Astrocyte (in vitro differentiated cells and primary cell): ENCODE measurements at places on chromosomes 6 and 20. TPM values are rescaled to one million over a fixed set of nuclear protein-coding genes. Genes with fewer than 3 reads are reported as not detected.
A peak's percentile ranks its signal among the peaks of the same experiment; 100 is the strongest.

DNA sequence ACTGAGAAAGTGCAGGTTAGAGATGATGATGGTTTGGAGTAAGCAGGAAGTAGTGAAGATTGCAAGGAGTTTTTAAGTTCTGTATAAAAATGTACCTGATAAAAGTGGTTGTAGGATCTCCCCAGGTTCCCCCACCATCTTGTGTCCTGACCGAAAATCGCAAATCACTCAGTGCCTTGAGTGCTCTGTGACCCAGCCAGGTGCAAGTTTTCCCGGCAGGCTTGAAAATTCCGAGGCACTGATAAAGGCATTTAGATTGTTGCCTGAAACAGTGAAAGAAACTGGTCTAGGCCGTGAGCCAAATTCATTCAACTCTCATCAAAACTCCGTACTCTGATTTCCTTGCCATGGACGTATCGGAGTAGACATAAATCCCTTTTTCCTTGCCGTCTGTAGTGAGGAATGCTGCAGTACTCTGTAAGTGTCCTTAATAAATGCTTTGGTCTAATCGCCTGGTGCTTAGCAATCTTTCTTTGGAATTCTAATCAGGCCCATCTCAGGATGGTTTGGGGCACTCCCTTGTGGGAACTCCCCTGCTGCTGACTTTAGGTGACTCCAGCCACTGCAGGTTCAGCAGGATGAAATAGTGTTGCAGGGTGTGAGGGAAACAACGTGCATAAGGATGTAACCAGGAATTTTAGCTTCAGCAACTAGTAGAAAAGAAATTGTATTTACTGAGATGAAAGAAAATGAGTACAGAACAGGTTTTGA is 1199.8 kb upstream of the MAP3K7 start:
- no peak for DNase-seq

GRCh38 chr6:147789430-147789947 is 281.0 kb downstream of the SAMD5 start:
- DNase-seq: no peak

GRCh38 chr20:17543531-17544131 is 12.5 kb upstream of the BFSP1 start:
- DNase-seq: peak; percentile 72

NRSN1 gene
- not detected in 2 replicates for total RNA-seq

DNA sequence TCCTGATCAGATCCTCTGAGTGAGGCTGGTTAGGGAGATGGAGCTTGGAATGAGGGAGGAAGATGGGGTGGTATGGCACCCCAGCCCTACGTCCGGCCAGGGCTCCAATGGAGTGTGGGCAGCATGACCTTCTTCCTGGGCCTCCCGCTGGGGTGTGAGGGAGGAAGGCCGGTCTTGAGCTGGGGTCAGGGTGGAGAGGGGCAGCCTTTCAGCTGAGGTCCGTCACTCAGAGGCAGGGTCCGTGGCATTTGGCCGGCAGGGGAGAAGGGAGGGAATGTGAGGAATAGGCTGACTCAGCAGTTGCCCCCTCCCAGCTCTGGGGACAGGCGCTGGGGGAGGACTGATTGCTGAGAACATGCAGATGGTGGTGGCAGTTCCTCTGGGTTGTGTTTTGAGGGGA is 25.5 kb upstream of the VEGFA start:
- no peak for DNase-seq

ZC3H12D gene
- total RNA-seq: 0.05 and 0.10 TPM in 2 replicates

DNA sequence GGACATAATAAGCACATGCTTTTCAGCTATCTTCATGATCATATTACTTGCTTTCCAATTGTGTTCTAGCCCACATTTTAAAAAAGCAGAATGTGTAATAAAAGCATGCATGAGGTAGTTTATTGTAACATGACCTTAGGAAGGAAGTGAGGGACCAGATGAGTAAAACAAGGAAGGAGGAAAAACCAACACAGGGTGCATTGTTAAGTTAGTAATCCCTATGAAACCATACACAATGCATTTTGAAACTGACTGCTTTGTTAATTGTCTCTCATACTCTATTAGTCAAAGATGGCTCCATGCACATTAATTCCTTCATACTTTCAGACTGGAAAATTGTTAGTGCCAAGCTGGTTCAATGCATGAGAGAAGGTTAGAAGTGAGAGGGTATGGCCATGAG is 37.7 kb upstream of the CENPW start:
- DNase-seq: no peak

DNA sequence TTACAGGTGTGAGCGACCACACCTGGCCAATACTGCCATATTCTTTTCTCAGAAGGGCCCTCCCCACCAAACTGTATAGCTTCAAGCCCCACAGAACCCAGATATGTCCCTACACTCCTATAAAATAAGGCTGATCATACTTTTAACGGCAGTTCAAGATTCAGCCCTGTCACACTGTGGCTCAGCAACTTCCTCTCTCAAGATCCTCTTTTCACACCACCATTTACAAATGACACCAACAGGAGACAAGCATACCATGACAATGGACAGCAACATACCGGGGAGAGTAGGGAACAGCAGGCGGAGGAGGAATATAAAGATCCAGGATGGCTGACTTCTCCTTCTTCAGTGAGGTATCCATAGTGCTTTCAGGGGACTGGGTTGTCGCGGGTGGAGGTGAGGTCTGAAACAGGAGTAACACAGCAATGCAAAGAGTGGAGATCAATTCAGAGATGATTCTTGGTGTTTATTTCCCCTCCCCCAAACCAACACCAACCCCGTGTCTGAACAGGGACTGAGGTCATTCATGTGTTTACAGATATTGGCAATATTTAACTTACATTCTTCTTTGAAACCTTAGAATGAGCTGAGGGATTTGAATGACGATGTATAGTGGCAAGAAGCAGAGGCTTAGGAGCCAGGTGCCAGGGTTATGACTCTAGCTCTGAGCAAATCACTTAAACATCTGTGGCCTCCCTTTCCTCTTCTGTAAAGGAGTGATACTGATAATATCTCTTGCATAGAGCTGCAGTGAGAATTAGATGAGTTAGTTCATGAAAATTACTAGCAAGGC is 57.6 kb upstream of the IPCEF1 start:
- peak; percentile 79 for DNase-seq

RGS17 gene
- total RNA-seq: 3.4 and 3.7 TPM in 2 replicates

- DNase-seq: peak; percentile 36
These were observed 35.6 kb upstream of the THBS2 start for GRCh38 chr6:169289257-169289618.

DNA sequence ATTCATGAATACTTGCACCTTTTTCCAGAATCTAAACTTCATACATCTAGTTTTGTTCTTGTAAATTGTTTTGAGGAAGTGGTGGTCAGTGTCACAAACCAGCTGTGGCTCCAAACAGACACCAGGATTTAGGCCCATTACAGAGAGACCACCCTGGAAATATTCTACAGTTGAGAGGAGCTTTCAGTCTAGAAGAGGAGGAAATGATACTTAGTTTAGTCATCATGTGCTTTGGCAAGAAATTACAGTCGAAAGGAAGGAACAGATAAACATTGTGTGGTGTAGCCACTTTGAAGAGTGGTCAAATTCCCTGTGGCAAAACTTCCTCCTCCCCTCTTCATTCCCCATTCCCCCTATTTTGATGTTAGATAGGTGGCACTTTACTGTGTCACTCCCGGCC is 15.7 kb downstream of the DCBLD1 start:
- peak; percentile 87 for DNase-seq

GRCh38 chr20:63957004-63957689 is 931 bp upstream of the UCKL1 start:
- DNase-seq: peak; percentile 47

- no peak for DNase-seq
These were observed 76.8 kb downstream of the FYN start for GRCh38 chr6:111796310-111796918.

GPSM3 gene
- 9.6 and 10.2 TPM in 2 replicates for total RNA-seq

XKR7 gene
- total RNA-seq: 0.36 and 0.48 TPM in 2 replicates

GRCh38 chr6:35044761-35045421 is 96.2 kb downstream of the TCP11 start:
- no peak for DNase-seq

DNA sequence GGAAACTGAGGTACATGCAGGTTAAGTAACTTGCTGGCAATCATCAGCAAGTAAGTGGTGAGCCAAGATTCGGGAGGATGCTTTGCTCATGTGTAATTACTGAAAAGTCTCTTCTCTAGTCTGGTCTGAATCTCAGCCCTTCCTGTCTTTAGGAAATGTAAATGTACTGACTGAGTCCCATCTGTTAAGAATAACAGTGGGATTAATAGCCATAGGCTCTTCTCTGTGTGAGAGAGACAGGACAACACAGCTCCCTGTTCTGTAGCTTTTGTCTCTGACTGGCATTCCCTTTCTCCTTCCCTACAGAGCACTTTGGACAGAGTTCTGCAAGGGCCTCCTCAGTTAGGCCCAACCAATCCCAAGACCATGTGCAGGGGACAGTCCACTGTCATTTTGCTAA is 131.3 kb upstream of the OGFRL1 start:
- DNase-seq: no peak

DNA sequence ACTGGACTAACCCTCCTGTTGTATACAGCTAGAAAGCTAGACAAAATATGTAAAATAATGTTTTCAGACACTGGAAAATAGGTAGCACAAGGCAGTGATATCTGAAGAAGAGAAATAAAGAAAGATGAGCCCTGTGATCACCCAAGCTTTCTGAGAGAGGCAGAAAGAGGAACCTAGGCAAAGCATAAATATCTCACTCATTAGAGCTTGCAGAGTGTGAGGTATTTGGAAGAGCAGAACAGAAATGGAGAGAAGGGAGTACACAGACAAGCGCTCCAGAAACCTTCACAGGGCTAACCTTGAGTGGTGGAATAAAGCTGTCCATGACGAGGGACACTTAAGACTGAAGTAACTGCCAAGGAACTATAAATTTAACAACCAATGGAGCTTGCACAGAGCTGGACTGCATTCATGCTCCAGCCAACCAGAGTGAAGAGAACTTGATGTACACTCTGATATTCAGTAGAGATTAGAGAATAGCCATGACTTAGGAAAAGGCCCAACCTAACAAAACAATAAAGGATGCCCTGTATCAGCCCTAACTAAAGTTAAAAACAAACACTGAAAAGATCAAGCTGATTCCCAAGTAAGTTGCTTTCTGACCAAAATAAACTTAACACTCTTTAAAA is 280.9 kb upstream of the STXBP5 start:
- DNase-seq: no peak

GRCh38 chr6:27452496-27452897 is 20.4 kb downstream of the ZNF184 start:
- no peak for DNase-seq

- no peak for DNase-seq
These were observed 6.8 kb downstream of the NOX3 start for GRCh38 chr6:155448668-155449449.

GRCh38 chr20:46085179-46085851 is 4.4 kb downstream of the NCOA5 start:
- DNase-seq: peak; percentile 13

GRCh38 chr20:47481330-47482216 is 20.1 kb upstream of the NCOA3 start:
- no peak for DNase-seq

DNA sequence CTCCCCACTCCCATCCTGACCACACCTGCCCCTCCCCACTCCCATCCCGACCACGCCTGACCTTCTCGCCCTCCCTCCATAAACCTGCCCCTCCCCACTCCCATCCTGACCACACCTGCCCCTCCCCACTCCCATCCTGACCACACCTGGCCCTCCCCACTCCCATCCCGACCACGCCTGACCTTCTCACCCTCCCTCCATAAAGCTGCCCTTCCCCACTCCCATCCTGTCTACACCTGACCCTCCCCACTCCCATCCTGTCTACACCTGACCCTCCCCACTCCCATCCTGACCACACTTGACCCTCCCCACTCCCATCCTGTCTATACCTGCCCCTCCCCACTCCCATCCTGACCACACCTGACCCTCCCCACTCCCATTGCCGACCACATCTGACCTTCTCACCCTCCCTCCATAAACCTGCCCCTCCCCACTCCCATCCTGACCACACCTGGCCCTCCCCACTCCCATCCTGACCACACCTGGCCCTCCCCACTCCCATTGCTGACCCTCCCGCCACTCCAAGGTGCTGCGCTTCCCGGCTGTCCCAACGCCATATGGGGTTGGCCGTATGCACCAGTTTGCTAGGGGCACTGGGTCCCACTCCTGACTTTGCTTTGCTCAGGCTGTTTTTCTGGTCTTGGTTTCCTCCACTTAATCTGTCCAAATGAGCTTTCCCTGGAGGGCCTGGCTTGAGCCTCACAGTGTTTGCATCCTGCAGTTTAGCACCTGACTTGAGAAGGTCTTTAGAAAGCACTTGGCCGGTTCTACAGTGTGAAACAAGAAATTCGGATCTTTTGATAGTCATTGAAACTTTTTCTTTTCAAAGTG is 2.9 kb downstream of the KIF25 start:
- DNase-seq: no peak

FAM209B gene
- total RNA-seq: 0.60 TPM in 1 of 2 replicates, not detected in the other

GRCh38 chr6:117449549-117450439 is 24.1 kb upstream of the ROS1 start:
- DNase-seq: peak; percentile 69

DNA sequence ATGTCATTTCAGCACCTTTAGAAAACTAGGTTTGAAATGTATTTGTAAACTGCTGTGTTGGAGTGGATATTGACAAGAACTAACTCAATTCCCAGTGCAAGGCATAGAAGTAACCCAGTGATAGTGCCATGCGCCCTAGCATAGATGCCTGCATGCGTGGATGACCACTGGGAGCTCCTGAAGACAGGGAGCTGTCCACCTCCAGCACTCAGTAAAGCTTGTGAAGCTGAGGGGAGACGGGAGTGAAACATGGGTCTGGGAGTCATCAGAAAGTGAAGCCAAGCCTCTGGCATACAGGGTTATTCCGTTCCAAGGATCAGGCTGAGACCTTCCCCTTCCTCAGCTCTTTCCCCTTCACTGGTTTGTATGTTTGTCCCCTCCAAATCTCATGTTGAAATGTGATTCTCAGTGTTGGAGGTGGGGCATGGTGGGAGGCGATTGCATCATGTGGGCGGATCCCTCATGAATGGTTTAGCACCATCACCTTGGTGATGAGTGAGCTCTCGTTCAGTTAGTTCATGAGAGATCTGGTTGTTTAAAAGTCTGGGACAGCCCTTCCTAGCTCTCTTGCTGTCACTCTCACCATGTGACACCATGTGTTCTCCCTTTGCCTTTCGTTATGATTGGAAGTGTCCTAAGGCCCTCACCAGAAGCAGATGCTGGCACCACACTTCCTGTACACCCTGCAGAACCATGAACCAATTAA is 146.5 kb upstream of the FERMT1 start:
- no peak for DNase-seq

- DNase-seq: no peak
These were observed 1001.1 kb upstream of the GJE1 start for GRCh38 chr6:141131616-141132015.

DNA sequence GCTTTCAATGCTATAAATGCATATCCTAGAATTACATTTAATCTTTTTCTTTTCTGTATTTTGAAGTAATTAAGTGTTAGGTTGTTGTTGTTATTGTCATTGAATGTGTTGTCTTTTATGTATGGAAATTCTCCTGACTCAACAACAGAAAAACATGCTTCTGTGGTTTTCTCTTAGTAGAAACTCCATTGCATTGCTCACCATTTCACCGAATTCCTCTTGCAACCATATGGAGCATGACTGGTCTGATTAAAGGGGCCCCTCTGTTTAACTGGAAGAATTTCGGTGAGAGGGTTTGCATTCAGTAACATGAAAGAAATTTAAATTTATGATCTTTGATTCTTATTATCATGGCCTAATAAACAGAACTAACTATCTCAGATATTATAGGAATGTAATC is 454.3 kb upstream of the JARID2 start:
- DNase-seq: no peak

LYRM4 gene
- 29.9 and 39.1 TPM in 2 replicates for total RNA-seq

- no peak for DNase-seq
These were observed 72.4 kb upstream of the NHSL1 start for GRCh38 chr6:138571585-138572166.
